ENCODE measurements at places on chromosomes 7 and 10. TPM values are rescaled to one million over a fixed set of nuclear protein-coding genes. Genes with fewer than 3 reads are reported as not detected.

- DNase-seq: no peak
Observed at GRCh38 chr10:78863140-78863905, 205.4 kb upstream of the ZMIZ1 start.

The PRLHR gene
- not detected for total RNA-seq

DNA sequence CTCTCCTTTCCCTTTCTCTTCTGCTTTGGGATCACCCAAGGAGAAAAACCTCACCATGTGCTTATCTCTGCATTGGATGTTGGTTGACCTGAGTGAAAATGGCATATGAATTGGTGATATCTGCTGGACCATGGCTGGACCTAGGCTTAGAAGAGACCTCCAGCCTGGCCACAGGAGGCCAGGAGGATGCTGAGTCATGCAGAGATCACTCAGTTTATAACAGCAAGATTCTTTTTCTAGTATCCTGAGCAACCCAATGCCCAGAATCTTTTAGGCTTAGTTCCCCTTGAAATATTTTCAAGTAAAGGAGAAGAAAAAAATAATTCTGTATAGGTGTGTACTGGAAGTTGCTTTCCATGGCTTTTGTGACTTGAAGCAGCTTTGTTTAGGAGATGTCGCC is 236.3 kb downstream of the KLF6 start:
- DNase-seq: no peak

DNA sequence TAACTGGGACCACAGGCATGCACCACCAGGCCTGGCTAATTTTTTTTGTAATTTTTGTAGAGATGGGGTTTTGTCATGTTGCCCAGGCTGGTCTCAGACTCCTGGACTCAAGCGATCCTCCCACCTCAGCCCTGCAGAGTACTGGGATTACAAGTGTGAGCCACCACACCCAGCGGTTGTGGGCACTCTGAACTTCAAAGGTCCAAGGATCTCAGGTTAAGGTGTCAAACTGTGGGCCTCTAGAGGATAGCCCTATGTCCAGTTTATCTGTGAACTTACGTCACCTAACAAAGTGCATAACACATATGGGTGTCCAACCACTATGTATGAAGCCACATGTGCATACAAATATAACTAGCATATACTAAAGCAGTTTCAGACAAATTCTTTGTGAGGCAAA is 3.2 kb upstream of the IL2RA start:
- no peak for DNase-seq

The TAS2R16 gene
- total RNA-seq: not detected

DNA sequence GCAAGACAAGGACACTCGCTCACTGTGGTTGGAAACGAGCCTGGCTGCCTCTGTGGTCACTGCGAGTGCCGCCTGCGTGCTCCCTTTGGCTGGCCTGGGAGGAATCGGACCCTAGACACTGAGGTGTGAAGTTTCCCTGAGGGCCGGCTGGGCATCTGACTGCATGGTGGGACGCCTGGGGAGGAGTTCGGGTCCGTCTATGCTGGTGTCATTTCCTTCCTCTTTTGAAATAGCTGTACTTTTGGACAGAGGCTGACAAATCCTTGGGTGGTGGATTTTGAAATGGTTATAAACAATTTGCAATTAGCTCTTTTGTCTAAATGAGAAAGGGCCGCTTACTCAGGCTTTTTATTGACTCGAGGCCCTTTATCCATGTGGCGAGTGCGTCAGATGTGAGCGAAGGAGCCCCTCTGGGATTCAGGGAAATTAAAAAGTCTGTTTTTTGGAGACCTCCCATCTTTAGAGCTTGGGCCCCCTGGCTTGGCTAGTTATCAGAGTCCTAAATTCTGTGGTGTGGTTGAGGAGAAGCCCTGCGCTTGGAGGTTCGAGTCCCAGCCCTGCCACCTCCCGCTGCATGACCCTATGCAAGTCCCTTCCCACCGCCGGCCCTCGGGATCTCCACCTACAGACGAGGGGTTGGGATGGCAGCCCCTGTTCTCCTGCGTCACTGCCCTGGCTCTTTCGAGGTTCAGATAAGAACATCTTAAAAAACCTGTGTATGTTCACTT is 147.1 kb downstream of the RGS10 start:
- peak; percentile 77 for DNase-seq

DNA sequence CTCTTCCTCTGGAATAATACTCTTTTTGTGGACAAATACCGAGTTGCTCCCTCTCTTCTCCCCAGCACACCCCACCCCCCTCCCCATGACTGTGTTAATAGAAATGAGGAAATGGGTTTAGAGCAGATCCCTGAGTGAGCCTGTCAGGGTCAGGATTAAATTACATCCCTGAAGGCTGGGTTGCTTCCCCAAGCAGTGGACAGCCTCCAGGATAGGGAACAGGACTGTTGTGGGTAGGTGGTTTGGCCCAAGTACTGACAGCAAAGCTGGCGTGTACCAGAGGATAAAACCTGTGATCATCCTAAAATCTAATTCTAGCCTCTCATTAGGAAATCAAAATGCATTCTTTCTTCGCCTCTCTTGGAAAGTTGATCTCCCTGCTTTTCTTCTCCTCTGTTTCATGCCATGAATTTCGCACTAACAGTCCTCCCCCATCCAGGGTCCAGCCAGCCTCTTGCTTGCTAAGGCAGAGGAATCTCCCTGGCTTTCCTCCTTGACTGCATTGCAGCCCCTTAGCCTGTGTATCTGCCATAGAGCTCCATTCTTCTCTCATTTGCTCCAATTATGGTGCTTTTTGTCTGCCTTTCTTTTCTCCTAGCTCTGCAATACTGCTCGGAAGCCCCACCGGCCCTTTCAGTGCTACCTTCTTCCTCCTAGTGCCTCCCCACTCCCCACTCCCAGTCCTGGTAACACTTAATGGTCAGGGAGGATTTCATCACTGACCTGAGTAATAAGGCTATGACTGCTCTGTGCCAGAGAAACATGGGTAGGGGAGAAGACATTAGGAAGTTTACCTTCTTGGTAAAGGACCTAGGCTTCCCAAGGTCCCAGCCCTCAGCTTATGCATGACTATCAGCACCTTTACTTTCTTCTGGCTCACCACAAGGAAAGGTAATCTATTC is 8.4 kb downstream of the LRRC4 start:
- no peak for DNase-seq

DNA sequence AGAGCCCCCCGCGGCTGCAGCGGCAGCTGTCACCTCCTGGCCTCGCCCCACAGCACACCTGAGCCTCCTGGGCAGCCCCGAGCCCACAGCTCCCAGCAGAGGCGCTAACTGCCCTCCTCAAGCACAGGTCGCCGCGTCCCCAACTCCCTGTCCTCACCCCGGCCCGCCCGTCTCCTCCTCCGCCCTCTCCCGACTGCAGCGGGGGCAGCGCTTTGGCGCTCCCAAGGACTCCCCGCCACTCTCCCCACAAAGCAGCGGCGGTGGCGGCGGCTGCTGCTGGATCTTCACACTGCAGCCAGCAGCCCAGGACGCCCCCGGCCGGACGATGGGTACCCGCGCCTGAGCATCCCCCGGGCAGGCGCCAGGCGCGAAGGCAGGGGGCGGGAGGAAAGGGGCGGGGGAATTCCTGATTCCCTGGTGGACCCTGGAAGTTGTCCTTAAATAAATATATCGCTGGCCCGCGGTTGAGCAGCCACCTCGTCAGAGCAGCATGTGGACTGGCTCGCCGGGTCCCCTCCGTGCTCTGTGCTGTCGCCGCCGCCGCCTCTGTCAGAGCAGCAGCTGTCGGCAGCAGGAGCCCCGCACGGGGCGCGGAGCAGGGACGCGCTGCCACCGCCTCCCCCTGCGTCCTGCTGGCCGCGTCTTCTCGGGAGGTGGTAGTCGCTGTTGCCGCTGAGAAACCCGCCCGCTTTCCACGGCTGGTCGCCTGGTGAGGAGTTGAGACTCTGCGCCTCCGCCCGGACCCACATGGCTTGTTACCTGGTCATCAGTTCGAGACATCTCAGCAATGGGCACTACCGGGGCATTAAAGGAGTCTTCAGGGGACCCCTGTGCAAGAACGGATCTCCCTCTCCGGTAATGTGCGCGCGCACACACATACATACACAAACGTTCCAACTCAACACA is at the start of gene ZNF804B:
Gene ZNF804B, plus strand, starts transcription at position 471 of the 906 bp plus-strand sequence. Its CDS starts 277 bp downstream, at position 748.
- peak; percentile 38 for DNase-seq

GRCh38 chr10:61475449-61475873 is 22.3 kb upstream of the TMEM26 start:
- DNase-seq: no peak

DNA sequence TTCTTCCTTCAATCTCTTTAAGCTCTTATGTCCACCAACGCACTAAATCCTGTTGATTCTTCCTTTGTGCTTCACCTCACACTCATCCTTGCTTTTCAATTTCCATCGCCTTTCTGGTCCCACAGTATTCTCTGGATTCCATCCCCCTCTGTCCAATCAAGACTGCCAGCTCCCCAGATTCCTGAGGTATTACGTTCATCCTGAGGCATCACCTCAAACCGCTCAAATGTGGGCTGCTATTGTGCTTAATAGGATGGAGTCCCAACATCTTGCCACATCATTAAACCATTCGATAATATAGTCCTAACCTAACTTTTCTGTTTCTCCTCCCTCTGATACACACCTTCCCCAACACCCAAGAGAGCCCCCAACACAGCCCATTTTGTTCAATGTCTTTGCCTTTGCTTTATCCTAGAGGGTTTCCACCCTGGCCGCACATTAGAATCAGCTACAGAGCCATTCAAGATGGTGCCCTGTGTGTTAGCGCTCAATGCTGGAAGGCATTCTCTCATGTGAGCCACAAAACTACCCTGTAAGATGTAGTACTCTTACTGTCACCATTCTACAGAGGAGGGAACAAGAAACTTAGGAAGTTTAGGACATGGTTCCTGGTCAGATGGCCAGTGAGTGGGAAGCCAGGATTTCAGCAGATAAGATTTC is 79.5 kb upstream of the LEP start:
- DNase-seq: no peak

DNA sequence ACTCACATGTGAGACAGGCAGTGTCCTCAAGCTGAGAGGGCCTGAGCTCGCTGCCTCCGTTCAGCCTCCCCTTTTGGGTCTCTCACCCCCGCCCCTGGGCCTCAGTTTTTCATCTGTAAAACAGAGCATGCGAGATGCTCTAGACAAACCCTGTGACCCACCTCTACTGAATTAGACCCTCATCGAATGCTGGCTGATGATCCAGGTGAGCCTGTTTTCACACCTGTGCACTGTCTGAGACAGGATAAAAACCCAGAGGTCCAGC is 102.1 kb downstream of the PDGFA start:
- no peak for DNase-seq

DNA sequence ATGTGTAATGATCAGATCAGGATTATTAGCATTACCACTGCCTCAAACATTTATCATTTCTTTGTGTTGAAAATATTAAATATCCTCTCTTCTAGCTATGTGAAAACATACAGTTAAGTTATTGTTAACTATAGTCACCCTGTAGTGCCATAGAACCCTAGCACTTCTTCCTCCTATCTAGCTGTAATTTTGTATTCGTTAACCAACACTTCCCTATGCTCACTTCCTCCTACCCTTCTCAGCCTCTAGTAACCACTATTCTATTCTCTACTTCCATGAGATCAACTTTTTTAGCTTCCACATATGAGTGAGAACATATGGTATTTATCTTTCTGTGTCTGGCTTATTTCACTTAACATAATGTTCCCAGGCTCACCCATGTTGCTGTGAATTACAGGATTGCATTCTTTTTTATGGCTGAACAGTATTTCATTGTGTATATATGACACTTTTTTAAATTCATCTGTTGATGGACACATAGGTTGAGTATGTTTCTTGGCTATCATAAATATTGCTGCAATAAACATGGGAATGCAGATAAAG is 132.7 kb upstream of the RHOBTB1 start:
- DNase-seq: no peak

GRCh38 chr10:22875581-22875980 is 52.3 kb upstream of the ARMC3 start:
- DNase-seq: no peak

DNA sequence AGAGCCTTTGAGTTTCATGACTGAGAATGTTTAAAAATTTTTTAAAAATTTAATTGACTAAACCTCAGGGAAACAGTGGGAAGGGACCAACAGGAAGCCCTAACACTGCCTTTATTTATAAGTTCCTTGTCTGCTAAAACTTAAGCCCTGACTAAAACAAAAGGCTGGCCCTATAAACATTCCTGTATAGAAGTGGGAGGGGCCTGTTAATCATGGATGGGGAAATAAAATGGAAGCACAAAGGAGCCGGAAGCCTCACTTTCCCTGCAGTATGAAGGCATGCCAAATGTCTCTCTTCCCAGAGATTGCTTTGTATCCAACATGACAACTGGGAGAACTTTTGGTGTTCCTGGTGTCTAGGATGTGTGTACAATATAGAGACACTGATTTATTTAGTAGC is 66.0 kb downstream of the VPS50 start:
- no peak for DNase-seq

GRCh38 chr10:8392216-8392615 is 337.7 kb downstream of the GATA3 start:
- no peak for DNase-seq

The CLRN3 gene
- total RNA-seq: not detected

The GET4 gene
- 22.7 TPM for total RNA-seq

- no peak for DNase-seq
Observed at GRCh38 chr7:121069346-121070100, 81.0 kb downstream of the CPED1 start.

GRCh38 chr7:20299647-20300312 is 30.9 kb upstream of the ITGB8 start:
- no peak for DNase-seq

GRCh38 chr10:98391065-98391464 is 23.9 kb downstream of the PYROXD2 start:
- peak; percentile 48 for DNase-seq

- no peak for DNase-seq
Observed at GRCh38 chr10:123270221-123270620, 116.0 kb downstream of the BUB3 start.

- no peak for DNase-seq
Observed at GRCh38 chr10:127243490-127244272, 47.3 kb upstream of the INSYN2A start.

The LRIT1 gene
- total RNA-seq: not detected

DNA sequence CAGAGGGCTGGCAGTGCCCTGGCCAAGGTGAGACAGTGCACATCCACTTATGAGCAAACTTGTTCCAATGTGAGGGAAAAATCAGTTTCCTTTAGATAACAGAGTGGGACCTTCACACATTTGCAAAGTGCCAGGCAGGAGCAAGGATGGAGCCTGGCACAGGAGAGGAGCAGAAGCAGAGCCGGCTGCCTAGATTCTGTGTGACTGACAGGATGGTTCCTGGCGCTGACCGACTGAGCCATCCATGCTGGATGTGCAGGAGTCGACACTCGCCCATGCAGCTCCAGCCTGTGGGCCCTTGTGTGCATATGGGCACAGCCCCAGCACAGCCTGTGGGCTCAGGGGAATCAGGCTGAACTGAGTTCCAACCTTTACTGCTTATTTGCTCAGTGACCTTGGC is 346.5 kb downstream of the GRID1 start:
- DNase-seq: no peak

- no peak for DNase-seq
Observed at GRCh38 chr7:30027065-30027456, 559 bp upstream of the FKBP14 start.

- peak; percentile 91 for DNase-seq
Observed at GRCh38 chr7:35801392-35802101, 690 bp downstream of the SEPTIN7 start.

- no peak for DNase-seq
Observed at GRCh38 chr10:75358835-75359421, 42.6 kb downstream of the ZNF503 start.

Data from aorta (tissue), 5 donors.